ENCODE measurements at places on chromosomes 13 and 19.

DNA sequence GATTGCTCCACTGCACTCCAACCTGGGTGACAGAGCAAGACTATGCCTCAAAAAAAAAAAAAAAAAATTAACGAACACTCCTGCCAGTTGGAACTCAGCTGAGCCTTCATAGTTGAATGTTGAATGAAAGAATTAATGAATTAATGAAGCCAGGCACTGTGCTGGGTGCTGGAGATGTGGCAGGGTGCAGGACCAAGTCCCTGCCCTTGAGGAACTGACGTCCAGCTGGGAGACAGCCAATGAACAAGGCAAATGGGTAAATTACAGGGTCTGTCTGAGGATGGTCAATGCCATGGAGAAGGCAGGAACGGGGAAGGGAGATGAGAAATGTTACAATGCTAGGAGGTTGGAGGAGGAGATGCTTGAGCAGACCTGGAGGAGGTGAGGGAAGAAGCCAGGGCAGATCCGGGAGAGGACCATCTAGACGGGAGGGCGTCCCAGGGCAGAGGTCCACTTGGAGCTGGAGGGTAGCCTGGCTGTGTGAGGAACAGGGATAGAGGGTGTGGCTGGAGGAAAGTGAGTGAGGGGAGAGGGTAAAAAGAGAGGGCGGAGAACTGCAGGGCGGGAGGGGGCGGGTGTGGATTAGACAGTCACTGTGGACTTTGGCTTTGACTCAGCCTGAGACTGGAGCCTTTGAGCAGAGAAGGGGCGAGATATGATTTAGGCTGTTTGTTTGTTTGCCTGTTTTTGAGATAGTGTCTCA lies 16.8 kb upstream of the IGSF23 start:
- DNase-seq = no peak

GRCh38 chr13:26880735-26881134 lies 120.1 kb upstream of the GPR12 start:
- no peak for DNase-seq

GRCh38 chr13:20415306-20415679 lies 110.4 kb downstream of the CRYL1 start:
- no peak for DNase-seq

DNA sequence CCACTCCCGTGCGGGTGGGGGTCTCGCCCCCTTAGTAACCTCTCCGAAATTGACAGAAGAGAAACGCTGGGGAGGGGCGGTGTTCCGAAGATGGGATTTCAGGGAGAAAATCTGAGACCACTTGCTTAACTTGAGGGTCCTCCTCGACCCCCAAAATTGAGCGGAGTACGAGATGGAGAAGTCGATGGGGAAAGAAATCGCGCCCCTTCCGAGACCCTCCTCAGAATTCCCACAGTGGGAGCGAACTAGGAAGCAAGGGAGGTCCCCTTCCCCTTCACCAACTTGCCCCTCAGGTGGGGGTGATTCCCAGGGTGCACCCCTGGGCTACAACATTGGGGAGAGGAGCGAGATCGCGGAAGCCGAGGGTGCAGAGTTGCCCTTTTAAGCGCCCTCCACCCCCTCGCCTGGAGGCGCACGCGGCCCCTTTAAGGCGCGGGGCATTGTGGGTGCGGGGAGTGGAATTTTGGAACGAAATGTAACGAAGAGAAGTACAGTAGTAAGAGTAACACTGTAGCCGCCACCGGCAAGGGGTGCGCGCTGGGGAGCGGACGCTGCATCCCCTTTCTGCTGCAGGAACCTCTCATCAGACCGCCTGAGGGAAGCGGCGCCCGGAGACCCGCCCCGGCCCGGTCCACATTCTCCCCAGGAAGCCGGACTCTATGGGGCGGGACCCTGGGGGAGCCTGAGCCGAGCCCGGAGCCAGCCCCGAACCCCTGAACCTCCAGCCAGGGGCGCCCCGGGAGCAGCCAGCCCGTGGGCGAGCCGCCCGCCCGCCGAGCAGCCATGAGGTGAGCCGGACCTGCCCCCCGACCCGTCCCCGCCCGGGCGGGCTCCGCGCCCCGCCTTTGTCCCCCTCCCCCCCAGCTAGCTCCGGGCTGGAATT lies at the start of gene VASP:
TSS of gene VASP (plus strand) at position 491 of the 883 bp plus-strand sequence. CDS start at position 784, 293 bp downstream.
- DNase-seq = peak; percentile 87

DNA sequence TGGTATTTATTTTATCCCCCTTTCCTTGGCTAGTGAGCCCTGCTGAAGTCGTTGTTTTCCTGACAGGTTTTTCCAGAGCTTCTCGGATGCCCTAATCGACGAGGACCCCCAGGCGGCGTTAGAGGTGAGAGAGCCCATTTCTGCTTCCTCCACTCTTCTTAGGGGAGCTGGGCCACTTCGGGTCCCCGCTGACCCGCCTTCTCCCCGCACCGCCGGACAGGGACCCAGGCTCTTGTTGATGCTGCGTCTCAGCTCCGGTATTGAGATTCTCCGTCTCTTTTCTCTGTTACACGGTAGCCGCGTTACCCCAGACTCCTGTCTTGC lies 306 bp downstream of the SUGT1 start:
- peak; percentile 6 for DNase-seq

- peak; percentile 35 for DNase-seq
These were observed 4.3 kb downstream of the BBC3 start for GRCh38 chr19:47226426-47227351.

DNA sequence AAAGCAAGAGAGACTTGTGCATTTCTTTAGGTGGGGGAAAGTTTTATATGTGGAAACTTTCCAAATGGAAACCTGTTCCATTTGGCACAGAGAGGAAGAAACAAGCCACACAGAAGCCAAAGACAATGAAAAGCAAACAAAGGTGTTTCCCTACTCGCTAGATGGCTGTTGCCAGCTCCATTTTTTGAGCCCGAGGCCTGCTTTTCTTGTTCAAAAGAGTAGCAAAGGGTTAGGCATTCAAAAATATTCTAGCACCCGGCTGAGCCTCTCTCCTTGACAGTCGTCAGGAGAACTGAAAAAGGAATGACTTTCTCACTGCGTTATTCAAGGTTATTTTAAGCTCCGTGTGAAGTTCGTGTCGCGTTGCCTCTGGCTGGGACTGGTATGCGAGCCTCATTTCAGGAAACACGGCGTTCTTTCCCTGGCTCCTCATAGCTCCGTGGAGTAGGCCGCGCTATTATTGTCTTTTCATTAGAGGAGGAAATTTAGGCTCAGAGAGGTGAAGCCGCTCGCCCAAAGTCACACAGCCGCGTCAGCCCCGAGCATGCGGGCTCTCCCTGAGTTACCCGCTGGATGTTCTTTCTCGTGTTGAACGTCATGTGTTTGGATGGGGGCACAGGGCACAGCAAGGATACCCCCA lies 7.6 kb downstream of the TRPM4 start:
- no peak for DNase-seq

DNA sequence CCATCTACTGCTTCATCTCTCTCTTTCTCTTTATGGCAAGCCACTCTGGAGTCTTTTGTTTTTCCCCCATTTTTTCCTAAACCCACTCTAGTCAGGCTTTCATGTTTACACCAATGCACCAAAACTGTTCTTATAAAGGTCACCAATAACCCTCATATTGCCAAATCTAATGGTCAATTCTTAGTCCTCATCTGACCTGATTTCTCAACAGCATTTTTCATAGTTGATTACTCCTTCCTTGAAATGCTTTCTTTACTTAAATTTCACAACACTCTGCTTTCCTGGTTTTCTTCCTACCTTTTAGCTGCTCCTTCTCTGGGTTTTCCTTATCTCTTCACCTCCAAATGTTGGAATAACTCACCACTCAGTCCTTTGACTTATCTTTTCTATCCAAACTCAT lies 47.9 kb downstream of the MICU2 start:
- DNase-seq = no peak

GRCh38 chr13:42181381-42181953 lies 90.5 kb upstream of the AKAP11 start:
- DNase-seq = no peak

- DNase-seq = no peak
These were observed 92.0 kb downstream of the KCTD15 start for GRCh38 chr19:33888665-33889064.

GRCh38 chr19:41233748-41234240 lies 14.8 kb downstream of the AXL start:
- no peak for DNase-seq

- DNase-seq = no peak
These were observed 864.3 kb upstream of the ATXN8OS start for GRCh38 chr13:69243366-69243765.

- no peak for DNase-seq
These were observed 226.5 kb downstream of the FOXO1 start for GRCh38 chr13:40439928-40440327.

- no peak for DNase-seq
These were observed 43.2 kb upstream of the TSHZ3 start for GRCh38 chr19:31392464-31392863.

DNA sequence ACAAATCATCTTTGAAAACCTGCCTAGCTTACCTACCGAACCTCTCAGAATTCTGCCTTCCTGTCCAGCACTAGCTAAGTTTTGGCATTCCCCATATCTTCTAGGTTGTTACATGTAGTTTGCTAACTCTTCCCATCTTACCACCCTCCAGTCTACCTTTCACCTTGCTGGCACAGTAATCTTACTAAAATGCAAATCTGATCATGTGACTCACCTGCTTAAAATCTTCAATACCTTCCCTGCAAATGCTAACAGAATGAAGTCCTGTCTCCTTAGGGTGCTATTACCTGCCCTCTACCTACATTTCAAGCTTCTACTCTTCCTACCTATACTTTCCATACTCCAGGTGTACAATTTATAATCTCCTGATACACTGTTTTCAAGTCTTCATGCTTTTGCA lies 30.4 kb downstream of the INTS6 start:
- no peak for DNase-seq

DNA sequence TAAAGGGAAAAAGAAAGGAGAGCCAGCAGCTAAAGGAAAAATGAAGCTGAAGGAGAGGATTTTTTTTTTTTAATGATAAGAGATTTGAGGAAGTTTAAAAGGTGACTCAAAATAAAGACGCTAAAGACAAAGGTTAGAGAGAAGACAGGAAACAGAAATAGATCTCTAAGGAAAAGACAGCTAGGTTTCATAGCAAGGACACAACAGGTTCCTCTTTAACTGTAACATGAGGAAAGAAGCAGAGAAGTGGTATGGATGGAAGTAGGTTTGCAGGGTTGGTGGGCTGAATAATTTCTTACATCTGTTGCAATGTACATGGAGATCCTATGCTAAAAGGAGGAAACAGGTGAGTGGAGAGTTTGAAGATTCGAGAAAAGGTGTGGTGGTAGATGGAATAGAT lies 107.5 kb downstream of the MYCBP2 start:
- no peak for DNase-seq

GRCh38 chr13:93446238-93446637 lies 219.6 kb downstream of the GPC6 start:
- DNase-seq = no peak

DNA sequence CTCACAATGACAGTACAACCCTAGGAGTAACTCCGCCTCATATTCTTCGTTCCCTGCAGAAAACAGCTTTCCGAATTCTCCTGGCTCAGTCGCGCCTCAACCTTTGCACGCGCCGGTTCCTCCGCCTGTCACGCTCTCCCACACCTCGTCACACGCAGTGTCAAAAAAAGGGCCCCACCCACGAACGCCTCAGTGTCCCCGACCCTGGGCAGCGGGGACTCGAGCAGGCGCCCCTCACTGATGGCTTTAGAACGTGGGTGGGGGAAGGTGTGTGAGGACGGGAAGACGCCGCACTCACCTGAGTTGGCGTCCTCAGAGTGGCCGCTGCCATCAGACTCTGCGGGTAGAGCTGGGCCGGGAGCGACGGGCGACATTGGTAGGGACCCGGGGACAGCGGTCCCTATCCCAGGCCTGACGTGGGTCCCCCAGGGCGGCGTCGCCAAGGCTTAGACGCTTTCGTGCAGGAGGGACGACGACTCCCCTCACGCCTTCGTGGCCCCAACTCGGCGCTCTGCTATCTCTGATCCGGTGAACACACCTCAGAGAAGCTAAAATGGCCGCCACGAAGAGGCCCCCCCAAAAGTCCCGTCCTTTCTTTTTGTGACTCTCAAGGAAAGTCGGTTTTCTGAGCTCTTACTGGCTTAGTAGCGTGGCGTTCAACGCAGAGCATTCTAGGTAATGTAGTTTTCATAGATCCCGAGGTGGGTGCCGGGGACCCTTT lies at the start of gene ZNF154:
TSS of gene ZNF154 (minus strand) at position 564 of the 721 bp plus-strand sequence. CDS start at position 331, 233 bp downstream.
- no peak for DNase-seq

- no peak for DNase-seq
These were observed 660 bp downstream of the CIC start for GRCh38 chr19:42269478-42270345.

DNA sequence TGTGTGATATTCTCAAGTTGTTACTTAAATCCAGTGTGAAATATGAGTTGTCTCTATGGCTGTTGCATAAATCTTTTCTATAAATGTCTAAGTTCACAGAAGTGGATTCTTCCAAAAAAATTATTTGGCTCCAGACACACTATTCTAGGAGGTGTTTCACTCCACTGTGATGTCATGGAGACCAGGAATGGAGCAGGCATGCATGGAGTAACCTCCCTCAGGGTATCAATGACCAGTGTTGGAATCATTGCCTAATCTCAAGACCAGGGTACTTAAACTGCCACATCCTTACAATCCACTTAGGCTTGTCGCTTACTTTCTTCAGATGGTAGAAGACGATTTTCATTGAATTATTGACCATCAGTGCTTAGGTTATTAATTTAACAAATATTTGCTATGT lies 55.4 kb downstream of the LRRC63 start:
- no peak for DNase-seq

- DNase-seq = no peak
These were observed 568 bp downstream of the ATP11A start for GRCh38 chr13:112690283-112690929.

- no peak for DNase-seq
These were observed 23.6 kb downstream of the CACNG6 start for GRCh38 chr19:54014920-54015560.

DNA sequence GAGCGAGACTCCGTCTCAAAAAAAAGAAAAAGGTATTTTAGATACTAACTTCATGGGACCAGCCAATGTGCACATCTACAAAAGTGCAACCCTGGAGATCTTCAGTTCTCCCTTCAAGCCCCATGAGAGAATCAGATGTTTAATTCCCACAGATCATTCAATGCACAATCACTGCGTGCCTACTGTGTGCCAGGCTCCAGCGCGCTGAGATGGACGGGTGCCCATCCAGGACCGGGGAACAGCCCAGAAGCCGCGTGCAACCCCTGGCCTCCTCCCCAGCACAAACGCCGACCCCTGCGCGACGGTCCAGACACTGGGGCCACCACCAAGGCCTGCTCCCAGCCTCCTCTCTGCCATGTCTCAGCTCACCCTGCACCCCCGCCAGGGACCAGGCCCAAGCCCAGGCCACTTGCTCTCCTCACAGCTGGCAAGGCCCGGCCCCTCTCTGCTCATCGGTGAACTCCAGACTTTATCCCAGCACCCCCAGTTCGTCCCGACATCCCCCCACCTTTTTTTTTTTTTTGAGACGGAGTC lies 5.3 kb downstream of the BTBD2 start:
- DNase-seq = no peak

- peak; percentile 74 for DNase-seq
These were observed 14.4 kb downstream of the CAPN12 start for GRCh38 chr19:38729653-38730469.

DNA sequence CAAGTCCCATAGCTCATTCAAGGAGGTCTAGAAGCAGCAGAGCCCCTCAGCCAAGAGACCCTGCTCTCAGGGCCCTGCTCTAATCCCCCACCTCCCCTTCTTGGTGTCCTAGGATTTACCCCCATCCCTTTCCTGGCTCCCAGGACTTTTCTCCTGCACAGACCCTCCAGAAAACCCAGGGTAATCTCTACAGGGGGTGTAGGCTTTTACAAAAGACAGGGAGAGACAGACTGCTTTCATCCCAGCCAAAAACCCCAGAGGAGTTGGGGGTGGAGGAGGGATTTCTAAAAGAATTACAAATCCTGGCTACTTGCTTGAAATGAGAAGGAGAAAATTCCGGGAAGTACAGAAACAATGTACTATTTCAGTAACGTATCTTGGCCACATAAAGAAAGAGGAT lies 133.3 kb downstream of the TNFSF13B start:
- no peak for DNase-seq

GRCh38 chr19:31015778-31016177 lies 333.5 kb downstream of the TSHZ3 start:
- no peak for DNase-seq

All from activated CD4-positive, alpha-beta T cell treated with anti-CD3 and anti-CD28 coated beads for 24 hours (primary cell).